ENCODE measurements at places on chromosomes 3 and 15.

- DNase-seq, result peak; percentile 52
These were observed 8.0 kb upstream of the ACAP2 start for GRCh38 chr3:195450731-195451229.

- DNase-seq, result peak; percentile 43
These were observed 895 bp downstream of the GATA2 start for GRCh38 chr3:128491941-128492670.

GRCh38 chr3:108338901-108339545, 42.7 kb downstream of the HHLA2 start:
- no peak for DNase-seq

GRCh38 chr3:193704431-193704830, 111.4 kb downstream of the OPA1 start:
- no peak for DNase-seq

- DNase-seq, result peak; percentile 66
These were observed 80.9 kb downstream of the DUT start for GRCh38 chr15:48411971-48412591.

DNA sequence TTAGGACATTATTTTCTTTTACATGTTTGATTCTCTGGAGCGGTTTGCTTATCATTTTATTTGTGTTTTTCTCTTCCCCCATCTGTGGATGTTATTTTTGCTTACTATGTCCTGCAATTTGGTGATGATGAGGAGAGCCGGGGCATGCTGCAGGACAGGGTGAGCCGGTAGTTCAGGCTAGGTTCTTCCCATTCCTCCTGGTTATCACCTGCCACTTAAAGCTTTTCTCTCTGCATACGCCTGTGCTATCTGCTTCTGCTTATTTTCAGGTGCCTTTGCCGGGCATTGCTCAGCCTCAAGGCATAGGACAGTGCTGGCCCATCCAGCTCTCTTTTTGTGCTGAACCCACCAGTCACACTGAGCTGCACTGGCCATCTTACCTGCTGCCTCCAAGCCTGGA, 85.8 kb downstream of the MCTP2 start:
- no peak for DNase-seq
